Hepatic stellate cell (primary cell): ENCODE measurements at places on chromosomes 1 and 21.

DNA sequence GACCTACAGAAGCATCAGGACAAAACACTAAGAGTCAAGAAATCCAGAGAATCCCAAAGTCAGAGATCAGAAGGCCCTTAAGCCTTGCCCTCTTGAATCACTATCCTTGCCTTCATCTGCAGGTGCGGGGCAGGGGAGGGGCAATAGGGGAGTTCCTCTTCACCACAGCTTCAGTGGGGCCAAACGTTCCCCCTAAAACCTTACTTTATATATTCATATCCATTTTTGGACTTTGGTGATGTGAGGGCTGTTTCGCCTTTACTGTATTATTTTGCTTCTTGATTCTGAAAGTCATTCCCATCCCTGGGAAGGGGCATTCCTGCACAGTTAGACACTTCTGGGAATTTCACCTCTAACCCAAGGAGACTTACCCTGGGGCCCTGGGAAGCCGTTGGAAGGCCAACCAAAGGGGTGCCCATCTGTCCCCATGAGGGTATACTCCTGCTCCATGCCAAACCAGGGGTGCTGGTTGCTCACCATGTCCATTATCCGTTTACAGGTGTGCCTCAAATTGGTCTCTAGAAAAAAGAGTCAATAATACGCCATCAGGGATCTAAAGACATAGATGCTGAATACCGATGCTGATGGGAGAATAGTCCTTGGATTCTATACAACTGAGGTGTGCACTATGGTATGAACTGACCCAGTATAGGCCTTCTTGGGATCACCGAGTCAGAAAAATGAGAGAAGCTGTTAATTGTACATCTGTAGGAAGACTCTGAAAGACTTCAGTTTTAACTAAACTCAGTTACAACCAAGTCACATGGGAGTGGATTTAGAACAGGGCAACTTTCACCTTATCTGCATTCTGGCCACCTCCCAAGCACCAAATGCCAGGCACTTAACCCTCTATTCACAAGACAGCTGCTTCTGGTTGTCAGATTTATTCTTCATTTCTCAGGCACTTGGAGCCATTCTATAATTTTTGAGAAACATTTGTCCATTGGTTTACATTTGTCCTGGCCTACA lies 5.4 kb downstream of the GLUL start:
- no peak for DNase-seq

GRCh38 chr1:111747282-111747734 lies 8.1 kb upstream of the INKA2 start:
- DNase-seq: peak; percentile 65

DNA sequence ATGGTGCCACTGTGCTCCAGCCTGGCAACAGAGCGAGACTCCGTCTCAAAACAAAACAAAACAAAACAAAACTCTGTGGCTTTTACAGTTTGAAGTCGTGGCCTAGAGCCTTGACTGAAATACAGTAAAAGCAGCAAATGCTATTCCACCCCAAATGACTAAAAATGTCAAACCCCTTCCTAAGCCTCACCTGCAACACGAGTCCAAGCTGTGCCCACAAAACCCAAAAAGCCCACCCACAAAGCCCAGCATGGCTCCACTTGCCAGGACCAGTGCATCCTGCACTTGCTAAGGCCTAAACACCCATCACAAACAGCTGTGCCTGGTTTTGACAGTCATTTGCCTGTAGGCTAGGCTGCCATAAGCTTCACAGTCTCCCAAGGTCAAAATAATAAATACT lies 21.3 kb downstream of the VAV3 start:
- DNase-seq: no peak

DNA sequence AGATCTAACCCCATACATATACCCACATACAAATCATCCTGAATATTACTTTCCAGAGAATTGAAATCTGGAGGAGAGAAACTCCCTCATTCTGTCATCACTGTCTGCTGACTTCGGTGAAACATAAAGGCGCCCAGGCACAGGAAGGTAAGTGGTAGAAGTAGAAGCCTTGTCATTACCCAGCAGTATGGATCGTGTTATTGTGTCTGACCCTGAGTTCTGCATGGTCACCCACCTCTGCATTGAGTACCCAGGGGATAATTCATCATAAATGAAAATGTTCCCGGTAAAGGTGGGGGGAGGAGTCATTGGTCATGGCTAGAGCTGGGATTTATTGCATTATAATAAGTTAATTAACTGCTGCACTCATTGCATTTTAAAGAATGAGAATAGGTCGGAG lies 342.6 kb upstream of the PKN2 start:
- DNase-seq: no peak

GRCh38 chr21:31254131-31254530 lies 89.9 kb downstream of the TIAM1 start:
- no peak for DNase-seq

DNA sequence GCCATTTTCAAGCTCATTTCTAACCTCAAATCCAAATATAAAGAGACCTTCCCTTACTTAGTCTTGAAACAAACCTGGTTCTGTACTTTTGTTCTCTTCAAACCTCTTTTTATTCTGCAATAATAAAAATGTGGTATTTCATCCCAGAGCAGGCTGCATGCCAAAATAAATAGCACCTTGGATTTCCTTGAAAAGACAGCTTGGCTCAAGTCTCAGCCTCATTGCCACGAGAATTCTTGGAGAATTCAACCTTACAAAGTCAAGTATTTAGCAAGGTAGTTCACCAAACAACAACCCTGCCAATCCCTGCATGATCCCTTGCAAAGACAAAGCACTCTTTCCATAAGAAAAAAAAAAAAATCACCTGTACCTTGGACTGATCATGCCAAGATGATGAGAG lies 33.8 kb downstream of the KANK4 start:
- no peak for DNase-seq

DNA sequence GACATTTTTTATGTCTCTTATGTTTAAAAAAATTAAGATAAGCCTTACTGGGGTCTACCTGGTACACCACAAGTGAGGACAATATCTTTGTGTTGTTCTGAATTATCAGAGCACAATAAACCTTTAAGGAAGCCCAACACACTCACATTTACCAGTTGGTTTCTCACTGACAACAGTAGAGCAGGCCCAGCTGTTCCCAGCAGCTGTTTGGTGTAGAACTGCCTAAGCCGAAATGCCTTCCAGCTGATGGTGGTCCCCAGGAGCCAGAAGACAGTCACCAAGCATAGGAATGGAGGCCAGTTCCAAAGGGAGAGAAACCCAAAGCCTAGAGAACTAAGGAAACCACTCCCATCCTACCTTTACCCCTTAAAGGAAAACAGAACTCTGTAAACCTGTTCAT lies 428.6 kb upstream of the CAMK1G start:
- DNase-seq: no peak

GRCh38 chr1:15966081-15966955 lies 9.6 kb downstream of the ZBTB17 start:
- peak; percentile 31 for DNase-seq

DNA sequence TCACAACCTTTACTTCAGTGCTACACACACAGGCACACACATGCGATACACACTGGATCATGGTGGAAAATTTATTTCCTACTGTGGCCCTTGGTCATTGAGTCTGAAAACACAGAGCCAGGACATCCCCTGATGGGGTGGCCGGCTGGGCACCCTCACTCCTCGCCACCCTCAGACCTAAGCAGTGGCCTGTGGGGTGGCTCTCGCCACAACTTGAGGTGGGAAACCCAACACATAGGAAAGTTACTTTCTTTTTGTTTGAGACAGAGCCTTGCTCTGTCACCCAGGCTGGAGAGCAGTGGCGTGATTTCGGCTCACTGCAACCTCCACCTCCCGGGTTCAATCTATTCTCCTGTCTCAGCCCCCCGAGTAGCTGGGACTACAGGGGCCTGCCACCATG lies 19.4 kb downstream of the CRYAA start:
- DNase-seq: no peak

GRCh38 chr1:216830424-216831210 lies 107.4 kb upstream of the ESRRG start:
- no peak for DNase-seq
